ENCODE measurements at places on chromosomes 2 and 18.

DNA sequence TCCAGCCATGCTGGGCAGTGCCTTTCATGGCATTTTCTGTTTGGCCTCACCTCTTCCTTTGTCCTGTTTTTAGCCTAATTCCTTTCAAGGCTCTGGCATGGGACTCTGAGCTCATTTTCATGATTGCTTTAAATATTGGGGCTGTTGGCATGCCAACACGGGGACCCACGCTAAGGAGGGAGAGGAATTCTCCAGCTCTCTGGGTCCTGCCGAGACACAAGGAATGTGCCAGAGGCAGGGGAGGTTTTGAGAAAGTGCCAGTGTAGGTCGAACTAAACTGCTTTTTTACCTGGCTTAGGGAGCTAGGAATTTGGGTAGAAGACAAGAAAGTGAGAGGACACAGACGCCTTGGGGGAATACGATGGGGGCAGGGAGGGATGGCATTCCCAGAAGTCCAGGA lies 42.3 kb downstream of the RPL37A start:
- no peak for DNase-seq

GRCh38 chr2:68040078-68040477 lies 22.7 kb downstream of the C1D start:
- no peak for DNase-seq

GRCh38 chr2:224069172-224069571 lies 30.1 kb upstream of the SERPINE2 start:
- DNase-seq, result no peak

GRCh38 chr18:11840493-11840892 lies 10.7 kb upstream of the CHMP1B start:
- no peak for DNase-seq

DNA sequence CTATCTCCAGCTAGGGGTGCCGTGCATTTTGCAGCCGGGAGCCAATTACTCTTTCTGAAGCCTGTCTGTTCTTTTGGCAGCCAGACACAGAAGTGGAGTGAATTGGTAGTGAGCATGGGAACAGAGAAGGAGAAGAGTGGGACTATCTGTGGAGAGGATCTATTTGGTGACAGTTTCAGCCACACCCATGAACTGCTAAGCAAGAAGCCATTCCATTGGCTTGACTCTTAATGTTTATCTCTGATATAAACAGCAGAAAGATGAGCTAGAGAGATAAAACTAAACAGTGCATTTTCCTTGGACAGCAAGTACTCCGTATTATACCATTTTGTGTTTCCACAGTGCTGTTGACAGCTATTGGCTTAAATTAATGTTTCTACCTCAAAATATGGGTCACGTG lies 259.6 kb upstream of the THUMPD2 start:
- DNase-seq, result no peak

- DNase-seq, result no peak
Observed at GRCh38 chr2:208541989-208542464, 135.4 kb downstream of the PTH2R start.

Data from NCI-H1092 (cell line).